ENCODE measurements at places on chromosomes 1 and 21.

DNA sequence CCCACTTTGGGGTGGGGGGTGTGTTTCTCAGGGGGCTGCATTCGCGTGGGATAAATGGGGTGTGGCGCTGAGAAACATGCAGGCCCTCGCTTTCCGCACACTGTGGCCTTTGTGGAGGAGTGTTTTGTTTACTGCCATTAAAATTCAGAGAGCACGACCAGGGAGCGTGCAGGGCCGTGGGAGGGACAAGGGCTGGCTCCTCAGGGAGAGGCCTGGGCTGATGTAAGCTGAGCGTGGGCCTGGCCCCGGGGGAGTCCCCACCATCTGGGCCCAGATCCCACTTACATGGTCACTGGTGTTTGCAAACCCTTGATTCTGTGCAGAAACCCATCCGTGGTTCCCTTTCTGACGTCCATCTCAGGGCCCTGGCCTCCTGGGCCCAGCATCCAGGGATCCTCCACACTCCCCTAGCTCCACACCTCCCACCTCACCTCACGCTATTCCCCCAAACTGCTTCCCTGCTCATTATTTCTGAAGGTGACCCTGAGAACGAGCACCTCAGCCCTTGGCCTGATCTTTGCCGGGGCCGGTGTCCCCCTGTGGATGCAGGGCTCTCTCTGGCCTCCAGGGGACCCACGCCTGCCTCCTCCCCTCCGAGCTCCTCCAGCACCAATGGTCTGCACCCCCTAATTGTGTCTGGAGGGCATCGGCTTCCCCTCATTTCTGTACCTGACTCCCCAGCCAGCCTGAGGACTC lies 92.5 kb upstream of the SIM2 start:
- DNase-seq = no peak

DNA sequence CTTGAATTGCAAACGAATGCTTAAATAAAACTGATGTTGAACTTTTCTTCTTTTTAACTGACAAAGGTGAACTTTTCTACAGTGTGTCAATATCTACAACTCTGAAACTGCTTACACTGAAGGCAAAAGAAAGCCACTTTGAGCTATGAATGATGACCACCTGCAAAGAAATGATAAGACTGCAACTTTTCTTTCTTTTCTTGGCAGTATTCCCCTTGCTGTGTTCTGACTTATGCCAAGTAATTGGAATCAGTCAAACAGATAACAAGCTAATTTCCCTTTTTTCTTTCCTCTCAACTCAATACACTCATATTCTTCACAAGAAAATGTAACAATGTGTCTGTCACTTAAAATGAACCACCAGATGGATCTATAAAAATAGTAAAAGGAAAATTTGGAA lies 588.1 kb upstream of the BRINP3 start:
- DNase-seq = no peak

DNA sequence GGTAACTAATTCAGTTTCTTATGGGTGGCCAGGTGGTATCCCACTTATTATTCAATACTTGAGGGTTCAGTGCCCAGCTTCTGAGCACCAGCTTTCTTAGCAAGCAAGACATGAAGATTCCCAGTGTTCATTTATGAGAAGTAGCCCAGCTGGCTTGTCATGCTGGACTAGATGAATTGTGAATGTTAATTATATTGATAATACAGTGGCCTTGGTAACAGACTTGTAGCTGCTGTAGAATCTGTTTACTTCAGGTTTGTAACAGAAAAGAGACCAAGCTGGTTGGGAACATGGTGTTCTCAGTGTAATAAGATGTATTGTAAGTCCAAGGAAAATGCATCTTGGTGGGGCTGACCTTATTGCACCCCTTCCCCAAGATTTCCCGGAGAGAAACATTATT lies 10.1 kb downstream of the AHCYL1 start:
- no peak for DNase-seq

GRCh38 chr1:173134029-173134428 lies 73.1 kb downstream of the TNFSF4 start:
- DNase-seq = no peak

DNA sequence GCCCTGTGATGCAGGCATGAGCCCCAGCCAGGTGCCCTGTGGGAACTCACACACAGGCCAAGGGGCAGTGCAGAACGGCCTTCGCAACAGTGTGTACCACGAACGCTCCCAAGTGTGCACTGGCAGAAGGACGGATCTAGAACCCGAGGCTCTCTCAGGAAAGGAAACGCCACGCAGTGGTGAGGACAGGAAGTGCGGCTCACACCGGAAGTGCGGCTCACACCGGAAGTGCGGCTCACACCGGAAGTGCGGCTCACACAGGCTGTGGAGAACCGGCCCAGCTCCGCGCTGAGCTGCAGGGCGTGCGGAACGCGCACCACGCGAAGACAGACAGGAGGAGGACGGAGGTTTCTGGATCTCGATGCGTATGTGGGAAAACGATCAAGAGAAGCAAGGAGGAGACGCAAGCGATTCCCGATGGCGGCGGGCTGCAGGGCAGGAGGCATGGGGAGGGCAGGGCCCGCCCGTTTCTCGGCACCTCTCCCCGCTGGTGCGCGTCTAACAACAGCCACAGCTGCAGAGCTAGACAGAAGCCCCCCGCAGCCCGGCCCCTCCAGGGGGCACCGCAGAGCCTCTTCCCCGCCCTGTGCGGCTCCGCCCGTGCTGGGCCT lies 35.9 kb upstream of the TMEM52 start:
- DNase-seq = no peak

GRCh38 chr1:220797553-220797952 lies 10.8 kb downstream of the MTARC1 start:
- DNase-seq = no peak

- DNase-seq = no peak
Measured at GRCh38 chr1:209774592-209774991, 9.8 kb downstream of the C1orf74 start.

DNA sequence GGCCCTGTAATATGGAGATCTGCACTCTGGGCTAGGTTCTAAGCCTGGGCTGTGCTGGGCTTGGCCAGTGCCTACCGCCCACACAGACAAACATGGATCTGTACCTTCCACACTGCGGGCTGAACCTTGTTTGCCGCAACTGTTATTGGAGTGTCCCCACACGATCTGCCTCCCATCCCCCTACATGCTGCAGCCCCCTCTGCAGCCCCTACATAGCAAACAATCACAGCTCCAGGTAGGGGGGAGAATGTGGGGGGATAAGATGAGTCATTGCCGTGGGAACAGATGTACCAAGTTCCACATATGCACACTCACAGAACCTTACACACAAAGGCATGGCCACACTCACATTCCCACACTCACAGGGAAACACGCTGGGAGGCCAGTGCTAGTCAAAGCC lies 2.1 kb upstream of the HCRTR1 start:
- no peak for DNase-seq

DNA sequence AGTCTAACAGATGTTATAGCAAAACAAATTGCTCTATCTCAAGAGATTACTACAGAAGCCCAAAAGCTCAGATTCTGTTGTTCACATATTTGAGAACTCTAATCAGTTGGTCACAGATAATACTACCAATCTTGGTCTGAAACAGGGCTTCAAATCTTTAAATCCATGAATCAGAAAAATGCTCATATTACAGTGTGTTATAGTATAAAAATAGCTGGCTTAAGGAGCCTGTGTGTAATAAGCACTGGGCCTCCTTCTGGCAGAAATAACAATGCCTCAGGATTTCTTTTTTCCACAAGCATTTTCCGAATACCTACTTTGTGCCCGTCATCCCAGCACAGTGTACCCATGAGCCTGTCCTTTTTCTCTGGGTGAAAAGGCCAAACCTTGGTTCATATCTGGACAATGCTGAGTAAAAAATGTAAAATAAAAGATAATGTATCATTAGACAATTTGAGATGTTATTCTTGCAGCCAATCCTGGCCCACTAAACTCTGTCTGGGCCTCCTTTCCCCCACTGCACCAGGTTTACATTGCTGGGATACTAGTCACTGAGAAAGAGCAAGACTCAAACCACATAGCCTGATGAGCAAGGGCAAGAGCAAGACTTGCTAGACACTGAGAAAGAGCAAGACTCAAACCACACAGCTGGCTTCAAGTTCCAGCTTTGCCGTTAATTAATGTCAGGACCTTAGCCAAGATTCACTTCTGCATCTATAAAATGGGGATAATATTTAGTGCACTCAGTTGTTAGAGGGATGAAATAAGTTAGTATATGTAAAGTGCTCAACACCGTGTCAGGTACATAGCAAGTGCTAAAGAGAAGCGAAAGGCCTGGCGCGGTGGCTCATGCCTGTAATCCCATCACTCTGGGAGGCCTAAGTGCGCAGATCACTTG lies 17.0 kb upstream of the ADAR start:
- no peak for DNase-seq

DNA sequence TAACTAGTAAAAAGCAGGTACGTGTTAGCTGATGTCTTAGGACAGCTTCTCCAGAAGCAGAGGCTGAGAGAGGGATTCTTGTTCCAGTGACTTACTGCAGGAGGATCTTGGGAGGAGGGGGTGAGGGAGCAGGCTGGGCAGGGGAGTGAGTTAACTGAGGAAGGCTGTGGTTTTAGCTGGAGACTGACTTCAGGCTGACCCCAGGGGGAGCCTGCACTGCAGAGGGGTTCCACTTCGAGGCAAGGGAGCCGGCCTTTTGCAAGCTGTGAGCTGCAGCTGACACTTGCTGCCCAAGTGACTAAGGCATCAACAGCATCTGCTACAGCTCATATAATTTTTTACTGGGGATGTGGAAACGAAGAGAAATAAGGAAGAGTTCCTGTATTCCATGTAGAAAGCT lies 50.4 kb upstream of the SOD1 start:
- DNase-seq = no peak

DNA sequence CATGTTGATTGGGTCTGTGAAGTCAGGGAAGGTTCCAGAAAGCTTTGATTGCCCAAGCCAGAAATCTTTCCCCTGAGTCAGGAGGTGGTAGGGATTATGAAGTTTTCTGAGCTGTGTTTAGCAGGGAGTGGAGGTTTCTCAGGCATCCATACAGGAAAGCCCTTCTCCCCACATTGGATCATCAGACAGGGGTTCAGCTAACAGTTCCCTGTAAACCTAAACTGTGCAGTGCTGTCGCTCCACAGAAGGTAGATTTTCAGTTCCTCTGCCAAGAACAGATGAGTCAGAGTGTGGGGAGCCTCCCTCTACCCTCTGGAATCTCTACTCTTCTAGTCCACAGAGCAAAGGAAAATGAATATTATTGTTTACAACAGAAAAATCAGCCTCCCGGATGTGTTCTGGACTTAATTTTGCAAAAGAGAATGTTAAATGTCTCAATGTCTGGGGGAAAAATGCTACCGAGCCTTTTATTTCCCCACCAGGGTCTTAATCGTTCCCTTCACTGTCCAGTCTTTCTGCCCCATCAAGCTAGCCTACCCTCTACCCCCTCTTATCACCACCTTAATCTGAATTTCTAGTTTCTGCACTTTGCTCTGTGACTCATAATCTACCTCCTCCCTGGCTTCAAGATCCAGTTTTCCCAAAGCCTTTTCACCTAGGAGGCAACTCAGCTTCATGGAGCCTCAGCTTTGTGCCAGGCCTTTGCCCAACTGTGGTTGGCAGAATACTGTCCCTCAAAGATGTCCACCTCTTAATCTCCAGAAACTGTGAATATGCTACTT lies 355.6 kb downstream of the PRDM2 start:
- DNase-seq = no peak

DNA sequence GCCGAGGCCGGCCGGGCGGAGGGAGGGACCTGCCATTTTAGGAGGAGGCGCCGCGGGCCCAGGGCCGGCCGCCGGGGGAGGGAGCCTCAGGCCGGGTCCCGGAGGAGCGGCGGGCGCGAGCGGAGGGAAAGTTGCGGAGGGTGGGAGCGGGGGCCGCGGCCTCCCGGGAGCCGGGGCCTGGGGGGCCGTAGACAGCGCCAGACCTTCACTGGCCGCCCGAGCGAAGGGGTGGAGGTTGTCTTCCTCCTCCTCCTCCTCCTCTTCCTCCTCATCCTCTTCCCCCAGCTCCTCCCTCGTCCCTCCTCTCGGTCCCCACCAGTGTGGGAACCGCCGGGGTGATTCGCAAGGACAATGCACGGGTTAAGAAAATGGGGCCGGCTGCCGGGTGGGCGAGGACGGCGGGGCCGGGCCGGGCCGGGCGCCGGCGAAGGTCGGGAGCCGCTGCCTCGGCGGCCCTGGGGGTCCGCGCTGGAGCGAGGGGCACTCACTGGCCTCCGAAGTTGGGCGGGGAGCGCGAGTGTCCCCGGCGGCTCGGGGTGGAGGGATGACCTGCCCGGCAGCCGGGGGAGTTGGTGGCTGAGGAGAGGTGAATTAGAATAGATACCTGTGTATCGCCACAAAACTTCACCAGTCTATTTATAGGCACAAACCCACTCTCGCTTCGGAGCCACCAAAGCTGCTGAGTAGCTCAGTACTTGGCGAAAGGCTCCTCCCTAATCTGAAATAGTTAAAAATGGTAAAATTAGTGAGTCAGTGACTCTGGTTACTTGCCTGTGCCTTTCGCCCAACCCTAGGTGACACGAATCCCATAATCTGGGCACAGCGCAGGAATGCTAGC lies 1.3 kb downstream of the DYRK1A start:
- DNase-seq = no peak

GRCh38 chr1:82048596-82048995 lies 247.9 kb downstream of the ADGRL2 start:
- DNase-seq = no peak

GRCh38 chr1:53544728-53545515 lies 85.7 kb downstream of the DMRTB1 start:
- no peak for DNase-seq

DNA sequence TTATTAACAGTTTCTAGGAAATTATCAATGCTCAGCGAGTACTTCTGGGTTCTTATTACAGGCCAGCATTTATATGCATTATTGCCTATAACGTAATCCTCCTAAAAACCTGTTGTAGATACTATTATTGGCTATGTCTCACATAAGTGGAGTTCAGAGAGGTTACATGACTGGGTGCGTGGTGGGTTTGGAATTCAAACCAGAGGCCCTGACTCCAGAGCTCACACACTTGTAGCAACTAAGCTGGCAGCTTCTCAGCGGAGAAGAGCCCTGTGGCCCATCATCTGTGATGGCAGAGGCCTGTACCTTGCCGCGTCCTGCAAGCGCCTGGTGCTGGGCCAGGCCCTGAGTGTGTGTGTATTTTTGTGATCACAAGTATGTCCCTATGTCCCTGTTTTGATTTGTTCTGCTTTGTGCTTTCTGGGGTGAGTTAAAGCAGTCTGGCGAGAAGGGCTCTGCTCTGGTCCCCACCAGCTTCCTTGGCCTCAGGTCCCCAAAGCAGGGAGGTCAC lies 66.7 kb downstream of the HTR6 start:
- no peak for DNase-seq

GRCh38 chr1:195763146-195763906 lies 844.9 kb downstream of the KCNT2 start:
- no peak for DNase-seq

GRCh38 chr1:9778905-9779304 lies 44.9 kb downstream of the CLSTN1 start:
- DNase-seq = no peak

DNA sequence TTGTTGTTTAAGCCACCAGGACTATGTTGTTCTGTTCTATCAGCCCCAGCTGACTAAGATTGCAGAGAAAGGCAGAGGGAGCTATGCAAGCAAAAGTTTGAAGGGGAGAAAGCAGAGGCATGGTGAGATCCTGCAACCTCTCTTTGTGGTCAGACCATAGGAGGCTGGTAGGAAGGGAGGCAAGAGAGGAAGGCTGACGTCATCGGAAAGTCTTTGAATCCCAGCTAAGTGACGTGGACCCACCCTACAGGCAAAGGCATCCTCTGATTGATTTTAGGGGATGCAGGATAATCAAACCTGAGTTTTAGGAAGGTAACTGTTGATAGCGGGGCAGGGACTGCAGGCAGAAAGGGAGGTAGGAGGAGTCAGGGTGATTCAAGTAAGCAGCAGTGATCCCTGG lies 23.3 kb upstream of the TNNI1 start:
- DNase-seq = no peak

GRCh38 chr1:111770916-111771315 lies 15.2 kb downstream of the DDX20 start:
- no peak for DNase-seq

GRCh38 chr1:34272152-34272551 lies 95.4 kb downstream of the C1orf94 start:
- DNase-seq = no peak
